Smooth muscle cell of the coronary artery (primary cell): ENCODE measurements at places on chromosomes 16 and 17. TPM values are rescaled to one million over a fixed set of nuclear protein-coding genes. Genes with fewer than 3 reads are reported as not detected.

MYO15A gene
- total RNA-seq = 0.53 and 1.6 TPM in 2 replicates

DLX4 gene
- total RNA-seq = not detected in 2 replicates

PIP4K2B gene
- total RNA-seq = 38.9 and 90.7 TPM in 2 replicates

TMEM235 gene
- not detected in 2 replicates for total RNA-seq
